Natural killer cell treated with Interleukin-12 subunit alpha and Interleukin-12 subunit beta and Interleukin-15 and Interleukin-18, amount 100 ng/mL, for 72 hours (primary cell): ENCODE measurements at places on chromosomes 13 and 19. TPM values are rescaled to one million over a fixed set of nuclear protein-coding genes. Genes with fewer than 3 reads are reported as not detected.

DNA sequence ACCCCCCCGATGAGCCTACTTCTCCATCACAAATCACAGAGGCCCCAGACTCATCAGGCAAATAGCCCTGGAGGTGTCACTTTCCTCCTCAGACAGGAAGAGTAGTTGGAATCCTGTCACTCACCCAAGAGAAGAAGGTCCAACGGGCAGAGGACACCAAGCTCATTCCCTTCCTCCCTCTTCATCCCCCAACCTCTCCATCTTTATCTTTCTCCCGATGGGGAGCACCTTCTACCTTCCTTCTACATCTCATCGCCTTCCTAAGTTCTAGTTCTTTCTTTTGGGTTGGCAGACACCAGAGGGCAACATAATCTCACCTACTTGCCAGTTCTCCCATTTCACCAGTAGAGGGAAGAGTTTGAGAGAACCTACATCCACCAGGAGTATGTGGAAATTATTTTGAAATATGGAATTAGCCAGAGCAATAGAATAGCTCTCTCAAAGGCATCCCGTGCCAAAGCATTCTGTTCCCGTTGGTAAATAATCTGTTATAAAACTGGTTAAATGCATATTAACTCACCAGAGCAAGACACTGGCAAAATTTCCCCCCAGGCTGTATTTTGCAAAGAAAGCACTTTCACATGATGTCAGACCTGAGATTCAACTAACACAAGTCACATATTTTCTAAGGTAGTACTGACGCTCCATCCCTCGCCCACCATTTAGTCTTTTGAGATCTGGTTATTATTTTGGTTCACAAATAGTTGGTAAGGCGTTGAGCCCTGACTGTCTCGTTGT, 55.0 kb downstream of the ZIC5 start:
- DNase-seq: no peak

- no peak for DNase-seq
Observed at GRCh38 chr13:46961719-46962118, 64.9 kb upstream of the HTR2A start.

- DNase-seq: no peak
Observed at GRCh38 chr13:59734393-59734792, 429.3 kb downstream of the DIAPH3 start.

- no peak for DNase-seq
Observed at GRCh38 chr19:56351208-56351607, 36.6 kb upstream of the ZSCAN5A start.

DNA sequence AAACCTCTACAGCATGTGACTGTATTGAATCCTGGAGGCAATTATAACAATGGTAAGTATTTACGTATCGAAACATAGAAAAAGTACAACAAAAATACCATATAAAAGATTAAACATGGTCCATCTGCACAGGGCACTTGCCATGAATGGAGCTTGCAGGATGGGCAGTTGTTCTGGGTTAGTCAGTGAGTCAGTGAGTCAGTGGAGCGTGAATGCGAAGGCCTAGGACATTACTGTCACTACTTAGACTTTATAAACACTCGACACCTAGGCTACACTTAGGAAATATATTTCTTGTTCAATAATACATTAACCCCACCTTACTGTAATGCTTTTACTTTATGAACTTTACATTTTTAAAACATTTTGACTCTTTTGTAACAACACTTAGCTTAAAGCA, 35.6 kb upstream of the TMTC4 start:
- DNase-seq: no peak

DNA sequence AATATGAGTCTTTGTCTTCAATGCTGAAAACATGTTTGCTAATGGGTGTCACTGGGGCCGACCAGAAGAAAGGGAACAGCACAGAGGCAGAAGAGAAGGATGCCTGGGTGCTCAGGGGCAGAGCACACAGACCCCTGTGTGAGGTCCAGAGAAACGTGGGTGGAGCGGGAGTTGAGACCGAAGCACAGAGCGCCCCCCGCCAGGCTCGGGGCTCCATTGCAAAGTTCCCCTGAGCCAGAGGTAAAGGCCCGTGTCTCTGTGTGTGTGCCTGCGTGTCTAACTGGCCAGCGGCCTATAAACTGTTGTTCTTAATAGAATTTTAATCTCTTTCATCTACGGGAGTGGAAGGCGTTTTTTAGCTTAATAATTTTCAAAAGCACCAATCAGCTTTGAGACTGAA, 343.1 kb downstream of the TEX29 start:
- DNase-seq: no peak

CGB8 gene
- not detected for total RNA-seq

C3 gene
- total RNA-seq: 9.2 TPM

ALG5 gene
- total RNA-seq: 34.9 TPM

DNA sequence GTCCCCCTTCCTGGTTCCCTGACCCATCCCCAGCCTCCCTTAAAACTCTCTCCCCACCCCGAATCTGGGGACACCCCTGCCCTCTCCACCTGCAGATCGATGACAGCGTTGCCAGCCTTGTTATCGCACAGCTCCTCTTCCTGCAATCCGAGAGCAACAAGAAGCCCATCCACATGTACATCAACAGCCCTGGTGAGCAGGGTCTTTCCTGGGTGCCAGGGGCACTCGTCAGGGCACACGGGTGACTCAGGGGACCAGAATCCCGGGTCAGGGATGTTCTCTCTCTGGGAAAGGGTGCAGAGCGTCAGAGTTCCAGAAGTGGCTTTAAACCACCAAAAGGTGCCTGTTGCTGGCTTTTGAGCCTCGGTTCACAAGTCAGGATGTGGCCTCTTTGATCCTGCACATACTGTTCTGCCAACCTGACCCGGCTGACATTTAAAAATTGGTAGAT, 1.0 kb downstream of the CLPP start:
- no peak for DNase-seq

CCDC70 gene
- not detected for total RNA-seq

DNA sequence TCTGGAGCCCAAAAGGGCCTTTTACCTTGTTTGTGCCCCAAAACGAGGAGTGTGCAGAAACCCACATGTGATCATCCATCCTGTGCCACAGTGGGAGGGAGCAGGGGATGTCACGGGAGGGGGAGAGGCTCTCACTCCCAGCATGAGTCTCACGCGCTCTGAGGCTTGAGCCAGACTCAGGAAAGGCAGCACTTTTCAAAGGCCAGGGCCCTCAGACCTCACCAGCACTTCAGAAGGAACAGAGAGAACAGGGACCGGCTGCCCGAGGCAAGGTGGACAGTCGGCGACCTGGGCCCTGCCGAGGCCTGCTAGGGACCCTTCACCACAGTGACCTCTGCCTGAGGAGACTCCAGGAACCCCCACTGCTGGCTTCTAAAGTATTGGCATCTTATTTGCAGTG, 71.7 kb upstream of the WASF3 start:
- DNase-seq: no peak

DNA sequence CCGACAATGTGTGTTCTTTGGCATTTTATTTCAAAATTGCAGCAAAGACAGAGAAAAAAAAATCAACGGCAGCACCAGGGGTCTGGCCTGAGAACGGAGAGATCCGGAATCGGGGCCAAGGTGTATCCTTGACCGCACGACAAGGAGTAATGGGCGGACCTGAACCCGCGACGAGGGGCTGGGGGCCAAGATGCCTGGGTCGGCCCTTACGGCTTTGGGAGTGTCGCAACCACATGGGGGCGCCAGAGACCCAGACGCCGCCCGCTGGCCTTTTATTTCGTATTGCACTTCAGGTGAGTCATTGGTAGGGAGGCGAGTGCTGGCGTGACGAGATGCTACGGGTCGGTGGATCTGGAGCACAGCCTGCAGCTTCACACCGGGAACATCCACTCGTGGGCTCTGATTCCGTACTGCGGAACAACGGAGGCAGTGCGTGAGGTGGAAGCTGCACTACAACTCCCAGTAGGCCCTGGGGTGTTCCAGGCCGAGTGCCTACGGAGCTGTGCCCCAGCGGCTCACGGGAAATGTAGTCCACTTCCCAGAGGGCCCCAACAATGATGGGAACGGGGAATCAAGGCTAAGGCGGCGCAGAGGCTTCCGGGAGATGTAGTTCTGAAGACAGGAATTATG, 15.7 kb downstream of the BCAT2 start:
- DNase-seq: peak; percentile 84

GRCh38 chr13:102555914-102556553, 40.8 kb upstream of the TPP2 start:
- no peak for DNase-seq
